ENCODE measurements at places on chromosomes 13 and 19. TPM values are rescaled to one million over a fixed set of nuclear protein-coding genes. Genes with fewer than 3 reads are reported as not detected.

YJEFN3 gene
- not detected for polyA plus RNA-seq

DNA sequence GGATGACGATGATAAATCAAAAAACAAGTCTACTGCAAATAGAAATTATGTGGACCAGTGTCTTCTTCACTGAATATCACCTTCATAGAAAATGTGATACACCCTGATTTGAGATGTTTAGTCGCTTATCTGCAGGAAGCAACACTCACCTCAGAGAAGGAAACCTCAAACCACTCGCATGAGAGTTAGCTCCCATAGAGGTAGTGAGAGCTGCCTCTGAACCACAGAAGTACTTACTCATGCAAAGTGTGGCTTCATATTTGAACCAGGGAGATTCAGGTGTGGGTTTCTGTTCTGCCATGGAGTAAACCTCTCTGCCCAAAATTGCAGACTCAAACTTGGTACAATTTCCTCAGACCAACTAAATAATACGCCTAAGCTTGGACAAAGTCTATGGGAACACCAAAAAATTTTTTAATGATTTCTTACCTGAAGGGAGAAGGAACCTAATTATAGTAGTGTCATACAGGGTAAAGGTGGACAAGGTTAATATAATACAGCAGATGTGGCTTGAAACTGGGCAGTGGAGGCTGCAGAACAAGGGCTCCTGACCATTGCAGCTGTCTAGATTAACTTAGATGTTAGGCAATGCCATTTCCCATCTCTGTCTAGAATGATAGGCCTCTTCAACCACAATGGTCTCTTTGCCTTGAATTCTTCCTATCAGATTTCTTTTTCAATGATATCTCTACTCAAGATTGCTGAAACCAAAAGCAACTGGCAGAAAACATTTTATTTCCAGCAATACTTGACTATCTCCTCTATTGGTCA, 29.6 kb upstream of the RCBTB2 start:
- peak; percentile 87 for DNase-seq

- no peak for DNase-seq
Observed at GRCh38 chr19:5850743-5851293, 431 bp downstream of the FUT3 start.

ZNF573 gene
- polyA plus RNA-seq = 6.7 TPM

RGL3 gene
- polyA plus RNA-seq = not detected

GRCh38 chr13:44436589-44437337, 63.1 kb downstream of the SERP2 start:
- DNase-seq = peak; percentile 45

RASGRP4 gene
- not detected for polyA plus RNA-seq

DNA sequence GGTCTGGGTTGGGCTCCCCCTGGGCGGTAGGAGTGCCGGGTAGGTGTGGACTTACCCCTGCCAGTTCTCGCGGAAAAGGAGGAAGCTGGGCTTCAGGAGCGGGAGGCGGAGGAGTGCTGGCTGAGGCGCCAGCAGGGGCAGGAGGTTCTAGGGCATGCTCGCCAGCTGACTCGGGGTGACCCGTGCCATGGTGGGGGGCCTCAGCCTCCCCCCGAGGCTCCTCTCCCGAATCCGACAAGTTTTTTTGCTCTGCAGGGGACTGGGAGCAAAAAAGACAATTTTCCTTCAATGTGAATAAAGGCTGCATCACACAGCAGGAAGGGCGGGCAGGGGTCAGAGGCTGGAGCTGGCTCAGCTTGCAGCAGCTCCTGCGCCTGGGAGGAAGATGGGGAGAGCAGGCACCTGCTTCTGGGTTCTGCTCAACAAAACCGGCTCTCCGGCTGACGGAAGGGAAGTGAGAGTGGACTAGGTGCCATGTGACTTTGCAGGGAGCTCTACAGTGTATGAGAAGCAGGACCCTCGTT, 26.5 kb downstream of the RANBP3 start:
- no peak for DNase-seq

ZNF333 gene
- 7.6 TPM for polyA plus RNA-seq

PLPPR2 gene
- 0.22 TPM for polyA plus RNA-seq

GRCh38 chr13:71082631-71083030, 784.4 kb downstream of the DACH1 start:
- DNase-seq = no peak

DNA sequence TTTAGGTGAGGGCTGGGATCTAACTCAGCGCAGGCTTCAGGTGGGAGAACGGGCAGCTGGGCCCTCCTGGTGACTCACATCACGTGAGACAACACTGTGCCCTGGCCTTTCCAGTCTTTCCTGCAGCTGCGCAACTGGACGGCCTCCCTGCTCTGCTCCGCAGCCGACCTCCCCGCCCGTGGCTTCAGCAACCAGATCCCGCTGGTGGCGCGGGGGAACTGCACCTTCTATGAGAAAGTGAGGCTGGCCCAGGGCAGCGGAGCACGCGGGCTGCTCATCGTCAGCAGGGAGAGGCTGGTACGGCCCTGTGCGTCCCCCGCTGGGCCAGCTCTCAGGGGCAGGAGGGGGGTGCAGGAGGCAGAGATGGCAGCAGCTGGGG, 8.8 kb downstream of the SPPL2B start:
- no peak for DNase-seq

FFAR1 gene
- not detected for polyA plus RNA-seq

- DNase-seq = no peak
Observed at GRCh38 chr13:99821741-99822140, 149.8 kb downstream of the ZIC5 start.

GRCh38 chr19:10454267-10454666, 33.9 kb downstream of the PDE4A start:
- no peak for DNase-seq

DNA sequence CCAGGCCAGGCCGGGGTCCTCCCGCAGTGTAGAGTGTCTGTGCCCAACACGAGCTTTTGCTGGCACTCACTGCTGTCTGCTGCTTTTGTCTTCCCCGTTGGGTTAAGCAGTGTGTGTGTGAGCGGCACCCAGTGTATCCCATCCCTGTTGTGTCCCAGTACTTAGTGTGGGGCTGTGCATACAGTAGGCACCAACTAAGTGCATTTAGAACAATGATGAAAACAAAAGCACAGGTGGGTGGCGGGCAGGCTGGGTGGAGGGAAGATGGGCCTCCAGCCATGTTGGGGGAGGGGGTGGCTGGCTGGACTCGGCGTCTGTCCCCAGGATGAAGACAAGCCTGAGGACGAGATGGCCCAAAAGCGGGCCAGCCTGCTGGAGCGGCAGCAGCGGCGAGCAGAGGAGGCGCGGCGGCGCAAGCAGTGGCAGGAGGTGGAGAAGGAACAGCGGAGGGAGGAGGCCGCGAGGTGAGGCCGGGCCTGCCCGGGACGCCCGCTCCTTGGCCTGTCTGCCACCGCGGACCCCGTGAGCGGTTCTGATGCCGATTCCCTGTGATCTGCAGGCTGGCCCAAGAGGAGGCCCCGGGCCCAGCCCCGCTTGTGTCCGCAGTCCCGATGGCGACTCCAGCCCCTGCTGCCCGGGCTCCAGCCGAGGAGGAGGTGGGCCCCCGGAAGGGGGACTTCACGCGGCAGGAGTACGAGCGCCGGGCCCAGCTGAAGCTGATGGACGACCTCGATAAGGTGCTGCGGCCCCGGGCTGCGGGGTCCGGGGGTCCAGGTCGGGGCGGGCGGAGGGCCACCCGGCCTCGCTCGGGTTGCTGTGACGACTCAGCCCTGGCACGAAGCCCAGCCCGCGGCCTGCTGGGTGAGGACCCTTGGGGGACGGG, 14.2 kb downstream of the XAB2 start:
- DNase-seq = no peak

DNA sequence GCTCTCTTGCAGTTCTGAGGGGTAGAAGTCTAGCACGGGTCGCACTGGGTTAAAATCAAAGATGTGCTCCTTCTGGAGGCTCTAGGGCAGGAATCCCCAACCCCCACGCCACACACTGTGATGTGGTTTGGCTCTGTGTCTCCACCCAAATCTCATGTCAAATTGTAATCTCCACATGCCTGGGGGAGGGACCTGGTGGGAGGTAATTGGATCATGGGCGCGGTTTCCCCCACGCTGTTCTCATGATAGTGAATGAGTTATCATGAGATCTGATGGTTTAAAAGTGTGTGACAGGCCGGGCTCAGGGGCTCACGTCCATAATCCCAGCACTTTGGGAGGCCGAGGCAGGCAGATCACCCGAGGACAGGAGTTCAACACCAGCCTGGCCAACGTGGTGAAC, 26.6 kb upstream of the CALM3 start:
- no peak for DNase-seq

LCP1 gene
- polyA plus RNA-seq = 852 TPM

- DNase-seq = peak; percentile 62
Observed at GRCh38 chr13:49444524-49445395, 686 bp downstream of the SETDB2 start.

GRCh38 chr13:46575818-46576221, 22.9 kb downstream of the LRCH1 start:
- DNase-seq = no peak

- DNase-seq = no peak
Observed at GRCh38 chr13:34879851-34880250, 62.2 kb upstream of the NBEA start.

GRCh38 chr13:31351376-31351775, 151.6 kb downstream of the B3GLCT start:
- DNase-seq = no peak

GRCh38 chr19:55418185-55418584, 10.6 kb upstream of the UBE2S start:
- DNase-seq = no peak

MEIOSIN gene
- polyA plus RNA-seq = not detected

LRCH1 gene
- polyA plus RNA-seq = 1.4 TPM

CYP2F1 gene
- polyA plus RNA-seq = not detected

ZNF547 gene
- 1.2 TPM for polyA plus RNA-seq

NACC1 gene
- polyA plus RNA-seq = 1.9 TPM

- no peak for DNase-seq
Observed at GRCh38 chr13:50107205-50107604, 92.0 kb downstream of the KCNRG start.

GPX4 gene
- 370 TPM for polyA plus RNA-seq

GRCh38 chr19:3852614-3853254, 16.1 kb downstream of the ZFR2 start:
- no peak for DNase-seq

PSG4 gene
- not detected for polyA plus RNA-seq

DNA sequence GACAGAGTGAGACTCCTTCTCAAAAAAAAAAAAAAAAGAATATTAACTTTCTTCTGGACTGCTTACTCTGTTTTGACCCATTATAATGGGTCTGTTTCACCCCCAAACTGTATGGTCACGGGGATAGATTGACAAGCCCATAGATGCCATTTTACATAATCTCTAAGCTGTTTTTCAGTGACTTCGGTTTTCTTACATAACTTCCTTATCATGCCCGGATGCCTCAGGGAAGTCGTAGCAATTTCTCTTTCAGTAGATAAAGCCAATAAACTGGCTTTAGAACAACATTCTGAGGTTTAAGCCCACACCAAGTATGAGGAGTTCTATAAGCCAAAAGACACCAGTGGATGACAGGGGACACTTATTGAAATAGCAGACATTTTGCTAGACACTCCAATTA, 5.9 kb upstream of the ZNF254 start:
- no peak for DNase-seq

ZNF284 gene
- polyA plus RNA-seq = 0.56 TPM

GRCh38 chr13:97380696-97381095, 53.3 kb upstream of the RAP2A start:
- no peak for DNase-seq

All from naive thymus-derived CD8-positive, alpha-beta T cell (primary cell).